NCI-H2171 (cell line): ENCODE measurements at places on chromosomes 3 and 15.

- DNase-seq, result no peak
Observed at GRCh38 chr3:46076606-46077005, 49.3 kb upstream of the XCR1 start.

DNA sequence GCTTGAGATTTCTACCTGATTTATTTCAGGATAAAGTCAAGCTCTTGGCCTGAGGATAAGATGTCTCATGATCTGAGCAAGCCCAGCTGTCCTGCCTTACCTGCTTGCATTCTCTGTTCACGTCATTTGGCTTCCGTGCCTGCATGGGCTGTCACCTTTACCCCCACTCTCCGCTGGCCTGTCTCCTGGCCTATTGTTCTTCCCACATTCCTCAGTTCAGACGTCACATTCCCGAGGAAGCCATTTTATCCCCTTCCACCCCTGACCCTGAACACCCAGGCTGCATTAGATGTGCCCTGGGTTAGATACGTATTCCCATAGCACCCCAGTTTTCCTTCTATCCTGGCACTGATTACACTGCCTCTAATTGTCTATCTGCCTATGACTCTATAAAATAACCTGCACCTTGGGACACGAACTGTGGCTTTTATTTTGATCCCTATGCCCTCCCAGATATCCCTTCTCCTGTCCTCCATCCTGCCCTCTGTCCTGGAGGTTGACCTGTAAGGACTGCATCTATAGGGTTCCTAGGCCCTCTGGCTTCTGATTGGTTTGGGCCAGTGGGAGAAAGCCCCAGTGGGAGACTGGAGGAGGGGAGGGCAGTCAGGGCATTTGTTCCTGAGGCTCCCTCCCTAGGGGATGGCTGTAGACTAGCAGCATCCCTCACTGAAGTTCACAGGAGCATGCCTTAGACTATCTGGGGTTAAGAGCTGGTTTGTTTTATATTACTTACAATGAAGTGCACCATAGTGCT lies 19.2 kb upstream of the UBE2Q2 start:
- DNase-seq, result no peak

GRCh38 chr15:37218351-37218916 lies 118.1 kb upstream of the MEIS2 start:
- no peak for DNase-seq

GRCh38 chr15:65254758-65255157 lies 31.9 kb downstream of the PARP16 start:
- no peak for DNase-seq

- no peak for DNase-seq
Observed at GRCh38 chr15:58257776-58258325, 119.7 kb downstream of the AQP9 start.

DNA sequence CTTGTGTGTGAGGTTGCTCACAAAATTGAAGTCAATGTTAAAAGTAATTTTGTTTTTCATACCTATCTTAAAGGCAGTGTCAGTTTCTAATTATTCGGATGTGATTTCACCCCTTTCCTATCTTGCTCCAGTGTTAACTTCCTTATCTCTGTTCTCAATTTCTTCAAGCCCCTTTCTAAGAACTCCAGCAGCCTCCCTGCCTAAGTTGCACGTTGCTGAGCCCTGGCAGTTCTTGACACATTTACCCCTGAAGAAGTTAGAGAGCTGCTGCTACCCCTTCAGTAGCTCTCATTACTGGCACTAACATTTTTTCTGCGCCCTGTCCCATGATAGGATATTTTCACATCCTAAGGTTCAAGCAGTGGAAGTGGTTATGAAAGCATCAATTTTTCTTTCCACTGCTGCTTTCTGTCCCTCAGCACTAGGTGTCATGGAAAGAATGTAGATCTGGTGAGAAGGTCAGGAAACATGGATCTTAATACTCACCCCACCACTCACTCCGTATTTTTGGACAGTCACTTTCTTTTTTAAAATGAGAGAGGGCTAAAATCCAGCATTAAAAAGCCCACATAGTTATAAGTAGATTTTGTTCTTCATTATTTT lies 62.9 kb downstream of the OPA1 start:
- DNase-seq, result no peak

GRCh38 chr15:39181940-39182339 lies 398.9 kb upstream of the THBS1 start:
- DNase-seq, result no peak

GRCh38 chr3:88025001-88025552 lies 33.7 kb downstream of the CGGBP1 start:
- DNase-seq, result no peak

- no peak for DNase-seq
Observed at GRCh38 chr3:104604326-104605010, 762.2 kb upstream of the ALCAM start.

DNA sequence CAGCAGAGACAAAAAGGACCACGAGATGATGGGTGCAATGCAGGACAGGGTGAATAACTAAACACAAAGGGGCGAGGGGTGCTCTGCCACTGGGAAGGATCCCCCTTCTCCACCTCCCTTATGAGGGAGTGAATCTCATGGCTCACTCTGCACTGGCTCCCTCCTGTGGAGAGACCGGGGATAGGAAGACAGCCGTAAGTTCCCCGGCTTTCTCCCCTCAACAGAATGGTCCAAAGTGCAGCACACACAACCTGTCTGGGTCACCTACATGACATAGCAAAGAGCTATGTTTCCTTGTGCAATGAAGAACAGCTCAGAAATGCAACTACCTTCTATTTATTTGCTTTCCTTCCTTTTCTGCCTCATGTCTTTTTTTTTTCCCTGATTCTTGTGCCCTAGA lies 7.8 kb upstream of the ACSBG1 start:
- no peak for DNase-seq

DNA sequence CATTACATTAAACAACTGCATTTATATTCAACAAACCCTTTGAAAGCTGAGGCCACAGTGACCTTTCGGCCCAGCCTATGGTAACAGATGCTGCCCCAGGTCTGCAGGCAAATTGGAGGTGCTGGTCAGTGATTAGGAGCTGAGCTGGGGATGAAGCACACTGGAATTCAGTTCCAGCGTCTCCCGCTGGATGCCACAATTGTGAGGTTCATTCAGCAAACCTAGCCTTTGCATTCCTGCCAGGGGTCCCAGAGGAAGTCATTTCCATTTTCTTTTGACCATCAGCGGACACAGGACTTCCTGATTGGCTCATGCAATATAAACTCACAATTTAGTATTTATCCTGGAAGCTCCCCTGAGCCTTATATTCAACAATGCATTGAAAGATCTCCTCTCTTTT lies 89.5 kb downstream of the IL20RB start:
- no peak for DNase-seq

GRCh38 chr3:183653209-183654064 lies 18.0 kb downstream of the KLHL24 start:
- DNase-seq, result no peak

GRCh38 chr15:57591822-57592367 lies at the start of gene MYZAP:
Gene MYZAP (plus strand): TSS chr15:57591904. CDS start chr15:57592035, 131 bp downstream.
- peak; percentile 11 for DNase-seq

- DNase-seq, result no peak
Observed at GRCh38 chr3:112038863-112039262, 4.3 kb downstream of the TMPRSS7 start.

DNA sequence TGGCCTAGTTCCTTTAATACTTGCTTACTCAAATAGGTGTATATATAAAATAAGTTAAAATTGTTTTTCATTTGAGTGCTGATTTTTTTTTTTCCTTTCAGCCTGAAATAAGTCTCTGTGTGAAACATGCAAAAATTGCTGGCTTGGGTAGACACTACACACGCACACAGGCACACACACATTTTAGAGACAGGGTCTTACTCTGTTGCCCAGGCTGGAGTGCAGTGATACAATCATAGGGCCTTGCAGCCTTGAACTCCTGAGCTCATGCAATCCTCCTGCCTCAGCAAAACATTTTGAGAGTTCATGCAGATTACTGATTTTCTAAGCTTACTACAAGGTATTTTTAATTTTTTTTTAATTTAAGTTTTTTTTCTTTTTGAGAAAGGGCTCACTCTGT lies 12.7 kb upstream of the RFC4 start:
- DNase-seq, result no peak

DNA sequence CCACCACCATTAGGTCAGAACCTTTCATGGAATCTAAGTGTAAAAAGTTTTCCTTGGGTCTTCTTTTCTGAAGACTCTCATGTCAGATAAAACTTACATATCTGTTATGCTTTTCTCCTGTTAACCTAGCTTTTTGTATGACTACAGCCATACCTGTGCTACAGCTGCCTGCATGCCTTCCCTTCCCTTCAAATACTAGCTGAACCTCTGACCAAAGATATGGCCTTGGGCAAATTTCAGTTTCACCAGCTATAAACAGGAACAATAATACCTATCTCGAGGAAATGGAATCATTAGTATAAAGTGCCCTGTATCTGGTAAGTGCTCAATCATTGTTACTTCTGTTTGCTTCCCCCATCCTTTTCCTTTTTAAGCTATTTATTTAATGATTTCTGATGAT lies 25.0 kb downstream of the GLB1 start:
- no peak for DNase-seq

DNA sequence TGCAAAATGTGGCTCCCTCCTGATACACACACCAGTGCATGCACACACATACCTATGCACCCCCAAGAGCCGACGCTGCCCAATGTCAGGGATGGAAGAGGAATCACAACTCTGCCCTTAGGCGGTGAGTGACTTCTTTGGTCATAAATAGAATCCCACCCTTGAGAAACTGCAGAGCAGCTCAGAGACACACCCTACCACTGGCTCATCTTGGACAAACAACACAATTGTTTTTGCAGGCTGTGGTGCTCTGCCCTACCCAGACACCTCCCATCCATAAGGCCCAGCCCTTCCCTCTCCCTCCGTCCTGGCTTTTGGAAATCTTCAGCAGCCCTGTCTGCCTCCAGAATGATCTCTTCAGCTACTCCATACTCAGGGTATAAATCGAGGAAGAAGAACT lies 73.8 kb upstream of the HRH1 start:
- DNase-seq, result no peak

DNA sequence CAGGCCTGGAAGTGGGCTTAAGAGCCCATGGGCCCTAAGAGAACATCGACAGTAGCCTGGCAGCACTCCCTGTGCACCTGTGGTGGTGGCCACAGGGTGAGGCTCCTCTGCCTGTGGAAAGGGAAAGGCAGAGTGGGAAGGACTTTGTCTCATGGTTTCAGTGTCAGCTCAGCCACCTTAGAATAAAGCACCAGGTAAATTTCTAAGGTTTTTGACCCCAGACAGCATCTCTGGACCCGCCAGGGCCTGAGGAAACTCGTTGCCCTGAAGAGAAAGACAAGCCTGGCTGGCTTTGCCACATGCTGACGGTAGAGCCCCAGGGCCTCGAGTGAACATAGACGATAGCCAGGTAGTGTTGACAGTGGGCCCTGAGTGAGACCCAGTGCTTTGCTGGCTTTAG lies 22.1 kb downstream of the GOLGA6A start:
- no peak for DNase-seq

DNA sequence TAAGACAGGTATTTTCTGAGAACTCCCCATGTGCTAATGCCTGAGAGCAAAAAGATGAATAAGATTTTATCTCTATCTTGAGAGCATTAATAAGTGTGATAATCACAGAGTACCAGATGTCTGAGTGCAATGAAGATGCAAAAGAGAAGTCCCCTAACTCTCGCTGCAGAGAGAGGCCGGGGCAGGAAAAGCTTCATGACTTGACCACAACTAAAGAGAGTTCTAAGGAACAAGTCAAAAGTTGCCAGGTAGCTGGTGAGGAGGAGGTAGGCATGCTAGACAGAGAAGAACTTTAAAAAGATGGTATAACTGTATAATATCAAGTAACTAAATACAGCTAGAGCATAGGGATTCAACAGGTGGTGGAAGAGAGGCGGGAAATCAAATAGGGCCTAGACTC lies 28.8 kb downstream of the MTMR10 start:
- DNase-seq, result no peak

DNA sequence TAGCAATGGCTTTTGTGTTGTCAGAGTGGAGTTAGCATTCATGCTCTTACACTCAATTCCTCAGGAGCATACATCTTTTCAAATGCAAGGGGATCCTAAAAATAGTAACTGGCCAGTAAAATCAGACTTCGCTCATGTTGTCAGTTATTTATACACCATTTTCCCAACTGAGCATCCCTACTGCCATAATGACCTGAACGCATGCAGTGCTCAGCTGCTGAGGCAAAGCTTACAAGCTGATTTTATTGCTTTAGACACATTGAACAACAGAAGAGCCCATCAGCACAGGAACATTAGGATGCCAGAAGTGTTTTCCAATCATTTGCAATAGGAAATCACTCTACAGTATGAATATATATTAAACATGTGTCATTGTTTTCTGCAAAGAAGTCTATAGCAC lies 689.7 kb upstream of the BCHE start:
- no peak for DNase-seq

- DNase-seq, result no peak
Observed at GRCh38 chr3:4409415-4409814, 57.7 kb downstream of the SUMF1 start.

GRCh38 chr3:24854748-24855147 lies 360.1 kb upstream of the THRB start:
- DNase-seq, result peak; percentile 71

GRCh38 chr15:98649472-98650416 lies 1.4 kb downstream of the IGF1R start:
- DNase-seq, result no peak

- no peak for DNase-seq
Observed at GRCh38 chr3:43161684-43162229, 55.9 kb upstream of the POMGNT2 start.

GRCh38 chr3:8990266-8991215 lies 27.3 kb upstream of the RAD18 start:
- DNase-seq, result no peak

DNA sequence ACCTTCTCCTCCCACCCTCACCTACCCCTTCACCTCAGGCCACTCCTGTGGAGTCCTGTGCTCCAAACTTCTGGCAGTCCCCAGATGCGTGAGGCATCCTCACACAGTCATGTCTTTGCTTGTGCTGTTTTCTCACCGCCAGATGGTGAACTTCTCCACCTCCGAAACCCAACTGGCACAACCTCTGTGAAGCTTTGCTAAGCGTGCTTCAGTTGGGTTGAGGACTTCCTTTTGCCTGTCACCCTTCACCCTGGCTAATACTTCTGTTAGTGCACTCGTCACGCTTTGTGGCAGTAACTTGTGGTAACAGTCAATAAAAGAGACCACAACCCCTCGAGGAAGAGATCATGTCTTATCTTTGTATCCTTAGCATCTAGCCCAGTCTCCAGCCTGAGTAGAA lies 42.0 kb upstream of the SKOR1 start:
- DNase-seq, result peak; percentile 74

- peak; percentile 1 for DNase-seq
Observed at GRCh38 chr3:187197335-187197649, at the start of gene RTP1. Gene RTP1 (plus strand): TSS chr3:187197486. CDS start chr3:187197516, 30 bp downstream.

GRCh38 chr3:71949442-71949841 lies 164.5 kb upstream of the PROK2 start:
- no peak for DNase-seq

DNA sequence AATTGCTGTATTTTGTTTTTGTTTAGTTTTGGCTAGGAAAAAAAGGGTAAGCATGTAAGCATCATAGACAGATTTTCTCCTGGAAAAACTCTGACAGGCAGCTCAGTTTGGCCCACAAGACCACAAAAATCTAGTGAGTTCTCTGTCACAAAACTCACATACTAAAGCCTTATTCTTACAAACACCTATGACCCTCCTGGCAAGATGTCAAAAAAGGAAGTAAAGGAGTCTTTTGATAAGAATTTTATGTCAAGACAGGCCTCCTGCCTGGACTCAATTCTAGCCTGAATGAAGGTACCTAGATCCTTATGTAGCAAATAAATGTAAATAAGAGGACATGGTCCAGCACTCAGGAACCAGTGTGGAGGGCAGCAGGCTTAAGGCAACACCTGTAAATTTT lies 668.3 kb upstream of the ZNF385D start:
- no peak for DNase-seq

- DNase-seq, result peak; percentile 66
Observed at GRCh38 chr3:118970819-118971218, 63.8 kb downstream of the IGSF11 start.
